ENCODE measurements at places on chromosomes 11 and 22. TPM values are rescaled to one million over a fixed set of nuclear protein-coding genes. Genes with fewer than 3 reads are reported as not detected.

DNA sequence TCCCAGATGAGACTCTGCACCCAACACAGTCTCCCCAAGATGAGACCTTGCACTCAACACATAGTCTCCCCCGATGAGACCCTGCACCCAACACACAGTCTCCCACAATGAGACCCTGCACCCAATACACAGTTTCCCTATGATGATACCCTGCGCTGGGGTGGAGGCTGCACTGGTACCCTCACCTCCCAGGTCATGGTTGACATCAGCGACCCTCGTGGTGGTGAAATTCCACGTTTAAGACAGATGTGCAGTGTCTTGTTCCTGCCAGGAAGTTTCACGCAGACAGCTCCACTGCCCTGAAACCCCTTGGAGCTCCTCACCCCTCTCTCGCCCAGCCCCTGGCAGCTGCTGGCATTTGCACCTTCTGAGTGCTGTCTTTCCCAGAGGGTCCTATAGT, 9.5 kb downstream of the MUC5AC start:
- peak; percentile 42 for DNase-seq

The CEP164 gene
- 29.3 TPM for total RNA-seq

- DNase-seq = no peak
These were observed 2.0 kb upstream of the UBXN1 start for GRCh38 chr11:62680825-62681240.

The IFITM1 gene
- 311 TPM for total RNA-seq

The LSP1 gene
- total RNA-seq = 128 TPM

DNA sequence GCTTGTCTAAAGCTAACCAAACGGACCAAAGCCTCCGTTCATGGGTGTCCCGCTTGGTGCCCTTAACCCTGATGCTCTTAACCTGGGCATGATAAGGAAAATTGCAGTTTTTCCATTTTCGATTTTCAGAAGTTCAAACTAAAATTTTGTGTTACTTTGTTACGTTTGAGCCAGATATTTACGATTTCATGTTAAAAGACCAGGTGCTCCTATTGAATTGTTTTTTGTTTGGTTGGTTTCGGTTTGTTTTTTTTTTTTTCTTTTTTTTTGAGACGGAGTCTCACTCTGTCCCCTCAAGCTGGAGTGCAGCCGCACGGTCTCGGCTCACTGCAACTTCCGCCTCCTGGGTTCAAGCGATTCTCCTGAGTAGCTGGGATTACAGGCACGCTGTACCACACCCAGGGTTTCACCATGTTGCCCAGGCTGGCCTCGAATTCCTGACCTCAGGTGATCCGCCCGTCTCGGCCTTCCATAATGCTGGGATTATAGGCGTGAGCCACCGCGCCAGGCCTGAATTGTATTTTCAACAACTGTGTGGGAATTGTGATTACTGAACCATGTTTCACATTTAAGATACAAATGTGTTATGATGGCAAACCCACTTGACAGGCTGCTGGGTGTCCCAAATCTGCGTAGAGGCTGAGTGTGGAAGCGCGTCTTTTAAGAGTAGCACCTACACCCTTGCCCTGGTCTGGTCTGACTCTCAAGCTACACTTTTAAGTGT, 864 bp upstream of the USP28 start:
- DNase-seq = no peak

The POU2AF2 gene
- not detected for total RNA-seq

DNA sequence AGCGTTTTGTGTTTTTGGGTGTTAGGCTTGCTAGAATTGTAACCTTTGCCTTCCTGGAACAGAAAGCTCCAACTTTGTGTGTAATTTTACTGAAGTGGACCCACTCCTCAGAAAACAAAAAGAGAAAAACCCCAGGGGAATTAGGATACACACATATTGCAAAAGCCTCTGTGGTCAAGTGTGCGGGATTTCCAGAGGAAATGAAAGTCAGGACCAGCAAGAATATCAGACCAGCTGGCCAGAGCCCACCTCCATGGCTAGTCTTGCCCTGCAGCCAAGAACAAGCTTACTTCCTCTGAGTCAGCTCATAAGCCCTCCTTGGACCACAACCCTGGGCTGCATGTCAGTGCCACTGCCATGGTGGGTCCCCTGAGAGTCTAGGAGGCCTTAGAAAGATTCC, 37.0 kb upstream of the FTH1 start:
- peak; percentile 90 for DNase-seq

DNA sequence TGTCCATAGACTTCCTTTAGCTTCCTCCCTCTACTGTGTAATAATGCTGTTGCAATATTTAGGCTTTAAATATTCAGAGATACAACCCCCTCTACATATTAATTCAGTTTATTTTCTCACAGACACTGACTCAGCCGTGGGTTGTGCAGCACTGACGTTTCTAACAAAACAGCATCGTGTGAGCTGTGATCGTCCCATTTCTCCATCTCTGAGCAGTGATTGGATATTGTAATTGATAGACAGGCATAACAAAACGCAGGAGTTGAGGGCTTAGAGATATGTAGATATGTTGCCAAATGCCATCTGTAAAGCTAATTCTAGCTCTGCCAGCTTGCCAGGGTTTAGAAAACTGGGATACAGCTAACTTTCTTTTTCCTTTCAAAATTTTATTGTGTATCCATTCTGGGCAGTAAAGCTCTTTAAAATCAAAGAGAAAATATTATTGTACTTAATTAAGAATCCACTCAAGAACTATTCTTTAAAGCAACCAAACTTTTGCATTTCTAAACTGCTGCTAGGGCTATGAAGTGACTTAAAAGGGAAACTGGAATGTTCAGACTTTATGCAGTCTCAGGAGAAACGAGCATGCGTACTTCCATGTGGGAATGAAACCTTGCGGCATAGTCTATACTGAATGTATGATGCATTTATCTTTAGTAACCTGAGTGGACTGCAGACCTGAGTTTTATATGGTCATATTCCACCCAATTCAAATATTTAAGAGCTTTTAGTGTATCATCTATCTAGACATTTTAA, 22.7 kb downstream of the BTBD10 start:
- no peak for DNase-seq

The CARD16 gene
- total RNA-seq = 11.8 TPM

The FGF3 gene
- total RNA-seq = not detected

The CASP1 gene
- 18.8 TPM for total RNA-seq

GRCh38 chr11:2098691-2099515, 40.3 kb downstream of the IGF2 start:
- no peak for DNase-seq

The FGF19 gene
- not detected for total RNA-seq

DNA sequence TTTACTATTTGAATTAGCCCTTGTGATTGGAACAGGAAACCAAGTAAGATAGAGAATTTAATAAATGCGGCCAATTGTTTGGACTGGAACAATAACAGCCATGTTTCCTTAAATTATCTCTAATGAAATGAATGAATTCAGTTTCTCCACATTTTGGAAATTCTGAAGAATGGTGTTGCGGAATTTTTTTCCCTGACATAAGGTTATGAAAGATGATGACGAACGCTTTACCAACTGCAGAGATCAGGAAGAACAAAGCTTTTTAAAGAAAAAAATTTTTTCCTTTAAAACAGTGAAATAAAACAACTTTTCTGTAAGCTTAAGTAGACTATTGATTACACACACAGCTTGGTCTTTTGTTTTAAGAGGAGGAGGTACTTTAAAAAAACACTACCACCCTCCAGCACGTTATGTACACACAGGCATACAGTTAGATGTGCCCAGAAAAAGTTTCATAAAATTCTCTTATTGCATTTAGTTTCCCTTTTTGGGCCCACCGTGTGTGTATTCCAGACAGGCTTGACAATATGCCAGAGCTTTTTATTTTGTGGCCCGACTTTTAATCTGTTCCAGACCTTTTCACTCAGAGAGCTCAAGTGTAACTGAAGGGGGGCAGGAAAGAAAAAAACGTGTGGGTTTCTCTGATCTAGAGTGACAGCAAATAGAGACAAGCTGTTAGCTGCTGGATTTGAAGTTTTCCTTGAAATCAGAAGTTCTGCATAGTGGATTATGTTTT, 77.3 kb downstream of the YAP1 start:
- no peak for DNase-seq

GRCh38 chr11:6006395-6006794, 351 bp downstream of the OR56A4 start:
- no peak for DNase-seq

The OR4A15 gene
- total RNA-seq = not detected

- DNase-seq = no peak
These were observed 78.4 kb downstream of the SIK3 start for GRCh38 chr11:117019871-117020270.

The TMEM121B gene
- total RNA-seq = 0.68 TPM

The LMO2 gene
- 51.7 TPM for total RNA-seq

The KCNK4 gene
- not detected for total RNA-seq

The RBMXL2 gene
- total RNA-seq = not detected

DNA sequence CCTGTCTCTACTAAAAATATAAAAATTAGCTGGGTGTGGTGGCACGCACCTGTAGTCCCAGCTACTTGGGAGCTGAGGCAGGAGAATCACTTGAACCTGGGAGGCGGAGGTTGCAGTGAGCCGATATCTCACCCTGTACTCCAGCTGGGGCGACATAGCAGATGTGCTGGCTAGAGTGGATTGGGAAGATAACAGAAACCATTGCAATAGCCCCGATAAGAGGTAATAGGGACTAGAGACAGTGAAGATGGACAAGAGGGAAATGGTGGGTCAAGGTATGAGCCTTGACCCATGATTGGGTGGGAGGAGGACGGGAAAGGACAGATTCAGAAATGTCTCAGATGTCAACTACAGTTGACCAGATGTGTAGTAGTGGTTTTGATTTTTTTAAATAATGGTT, 6.1 kb downstream of the SWAP70 start:
- DNase-seq = no peak

DNA sequence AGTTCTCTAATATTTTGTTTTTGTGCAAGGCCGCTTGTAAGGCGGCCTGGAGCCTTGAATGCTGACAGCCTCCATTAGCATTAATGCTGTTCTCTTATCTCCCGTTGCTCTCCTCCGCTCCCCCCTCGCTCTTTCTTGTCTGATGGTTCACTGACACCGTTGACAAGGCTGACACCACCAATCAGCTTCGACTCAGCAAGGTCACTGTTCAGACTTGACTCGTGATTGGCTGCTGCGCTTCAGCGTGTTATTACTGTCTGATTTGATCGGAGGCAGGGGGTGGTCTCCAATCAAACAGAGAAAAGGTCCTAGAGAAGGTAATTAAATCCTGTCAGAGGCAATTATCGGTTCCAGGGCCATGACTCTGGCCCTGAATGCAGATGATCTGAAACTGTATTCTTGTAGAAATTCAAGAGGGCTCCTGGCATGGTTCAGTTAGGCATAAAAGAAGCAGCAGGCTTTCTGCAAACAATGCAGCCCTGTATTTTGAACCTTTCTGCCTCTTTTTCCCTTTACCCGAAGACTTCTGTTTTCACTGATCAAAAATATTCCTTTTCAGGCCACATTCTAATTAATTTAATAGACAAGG, 49.3 kb upstream of the MPPED2 start:
- DNase-seq = no peak

DNA sequence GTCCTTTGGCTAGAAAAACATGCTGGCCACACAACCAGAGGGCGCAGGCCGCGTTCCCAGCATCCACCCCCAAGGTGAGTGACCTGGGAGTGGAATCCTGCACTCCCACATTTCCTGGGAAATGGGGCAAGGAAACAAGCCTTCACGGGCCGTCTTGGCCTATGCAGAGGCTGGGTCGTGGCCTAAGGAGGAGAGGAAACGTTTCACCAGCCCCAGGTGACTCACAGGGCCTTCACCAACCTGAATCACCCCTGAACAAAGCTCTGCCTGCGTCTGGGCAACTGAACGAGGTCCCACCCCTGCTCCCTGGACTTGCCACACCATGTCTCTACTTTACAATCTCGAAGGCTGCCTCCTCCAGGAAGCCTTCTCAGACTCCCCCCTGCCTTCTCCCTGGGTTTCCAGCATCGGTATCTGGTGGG, 13.2 kb downstream of the MYH9 start:
- peak; percentile 62 for DNase-seq

The NXPE2 gene
- total RNA-seq = 0.99 TPM

GRCh38 chr22:42275176-42275575, 4.7 kb upstream of the TCF20 start:
- no peak for DNase-seq

GRCh38 chr11:132050577-132051165, 680.3 kb downstream of the NTM start:
- DNase-seq = no peak

- no peak for DNase-seq
These were observed 24.0 kb upstream of the ME3 start for GRCh38 chr11:86696451-86696850.

The ARHGAP8 gene
- total RNA-seq = 3.0 TPM

- DNase-seq = no peak
These were observed 26.2 kb downstream of the EHF start for GRCh38 chr11:34647131-34647530.

DNA sequence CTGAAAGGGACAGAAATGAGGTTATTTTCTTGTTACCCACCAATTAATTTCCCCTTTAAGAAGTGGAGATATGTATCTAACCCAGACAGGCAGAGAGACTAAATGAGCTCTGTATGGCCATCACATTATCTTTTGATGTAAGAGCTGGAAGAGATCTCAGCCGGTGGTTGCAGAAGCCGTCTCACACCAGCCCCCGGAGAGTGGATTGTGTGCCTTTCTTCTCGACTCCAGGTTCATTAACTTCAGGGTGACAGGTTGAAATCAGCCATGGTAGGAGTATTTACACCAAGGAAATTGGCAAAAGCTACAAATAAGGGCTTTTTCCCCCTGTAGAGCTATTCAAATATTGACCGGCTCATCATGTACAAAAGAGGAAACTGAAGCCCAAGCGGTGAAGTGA, 580.3 kb upstream of the CADM1 start:
- no peak for DNase-seq

- no peak for DNase-seq
These were observed 14.3 kb upstream of the AIFM3 start for GRCh38 chr22:20952544-20953341.

The FAM76B gene
- total RNA-seq = 33.4 TPM

DNA sequence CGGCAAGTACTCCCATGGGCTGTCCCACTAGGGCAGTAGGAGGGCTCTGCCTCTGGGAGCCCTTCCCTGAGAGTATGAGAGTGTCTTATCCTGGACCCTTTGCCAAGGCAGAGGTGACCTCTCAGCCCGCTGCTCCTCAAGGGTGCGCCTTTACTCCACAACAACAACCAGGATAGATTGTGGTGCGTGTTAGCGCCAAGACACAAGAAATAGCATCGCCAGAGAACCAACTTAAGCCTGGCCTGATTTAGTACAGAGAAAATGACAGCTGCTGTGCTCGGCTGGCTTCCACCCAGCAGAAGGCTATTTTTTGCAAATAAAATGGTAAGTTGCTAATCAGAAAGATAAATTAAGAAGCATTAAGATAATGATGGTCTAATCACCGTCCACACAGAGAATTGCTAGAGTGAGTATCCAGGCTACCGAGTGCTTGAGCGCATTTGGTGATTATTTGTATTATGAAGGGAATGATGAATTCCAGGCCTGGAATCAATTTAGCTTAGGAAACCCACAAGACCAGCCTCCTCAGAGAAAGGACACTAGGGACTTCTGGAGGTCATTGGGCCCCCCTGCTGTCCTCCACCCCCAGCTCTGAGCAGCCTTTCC, 119.8 kb downstream of the PKNOX2 start:
- DNase-seq = no peak

DNA sequence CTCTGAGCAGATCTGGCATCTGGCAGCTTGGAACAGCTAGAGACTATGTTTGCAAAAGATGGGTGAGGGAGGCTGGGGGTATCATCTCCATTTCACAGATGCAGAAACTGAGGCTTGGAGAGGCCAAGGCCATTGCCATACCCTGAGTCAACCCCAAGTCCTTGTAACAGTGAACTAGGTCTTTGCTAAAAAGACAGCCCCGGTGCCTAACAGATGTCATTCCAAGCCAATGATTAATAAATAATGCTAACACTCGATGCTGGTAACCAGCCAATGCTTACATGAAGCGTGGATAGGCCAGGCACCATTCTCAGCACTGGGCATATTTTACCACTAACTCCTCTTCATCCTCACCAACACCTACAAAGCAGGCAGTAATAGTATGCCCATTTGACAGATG, 164.0 kb downstream of the MN1 start:
- DNase-seq = no peak

The C11orf86 gene
- not detected for total RNA-seq
